IPS DF 19.7 (cell line): ENCODE measurements at places on chromosomes 6 and 20.

- no peak for DNase-seq
Measured at GRCh38 chr6:52610011-52610410, 33.2 kb upstream of the TRAM2 start.

DNA sequence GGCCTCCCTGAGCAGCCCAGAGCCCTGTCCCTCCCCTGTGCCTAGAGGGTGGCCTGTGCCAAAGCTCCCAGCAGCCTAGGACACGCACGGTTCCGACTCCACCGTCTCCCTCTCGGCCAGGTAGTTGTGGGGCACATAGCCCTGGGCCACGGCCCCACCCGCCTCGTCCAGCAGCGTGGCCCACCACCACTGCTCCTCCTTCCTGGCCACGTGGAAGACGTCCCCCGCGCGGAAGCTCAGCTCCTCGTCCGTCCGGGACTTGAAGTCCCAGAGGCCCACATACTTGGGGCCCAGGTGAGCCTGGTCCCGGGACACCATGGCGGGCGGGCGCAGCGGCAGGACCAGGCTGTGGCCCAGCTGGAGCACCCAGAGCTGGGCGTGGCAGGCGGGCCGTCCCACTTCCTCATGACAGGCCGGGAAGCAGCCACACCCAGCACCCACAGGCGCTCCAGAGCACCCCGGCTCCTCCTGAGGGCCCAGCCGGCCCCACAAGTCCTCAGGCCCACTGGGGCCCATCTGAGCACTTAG lies at the start of gene PTK6:
PTK6 (minus strand) TSS at position 380 of the 528 bp plus-strand sequence; CDS start at position 318, 62 bp downstream.
- no peak for DNase-seq

DNA sequence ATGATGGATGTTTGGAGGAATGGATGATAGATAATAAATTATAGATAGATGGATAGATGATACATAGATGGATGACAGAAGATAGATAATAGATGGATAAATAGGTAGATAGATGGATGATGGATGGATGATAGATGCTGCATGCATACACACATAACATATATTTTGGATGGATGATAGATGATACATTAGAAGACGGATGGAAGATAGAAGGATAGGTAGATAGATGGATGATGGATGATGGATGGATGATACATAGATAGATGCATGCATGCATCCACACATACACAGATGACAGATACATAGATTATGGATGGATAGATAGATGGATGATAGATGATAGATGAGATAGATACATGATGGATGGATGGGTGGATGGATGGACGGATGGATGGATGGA lies 387.8 kb downstream of the TAF4 start:
- DNase-seq, result no peak

DNA sequence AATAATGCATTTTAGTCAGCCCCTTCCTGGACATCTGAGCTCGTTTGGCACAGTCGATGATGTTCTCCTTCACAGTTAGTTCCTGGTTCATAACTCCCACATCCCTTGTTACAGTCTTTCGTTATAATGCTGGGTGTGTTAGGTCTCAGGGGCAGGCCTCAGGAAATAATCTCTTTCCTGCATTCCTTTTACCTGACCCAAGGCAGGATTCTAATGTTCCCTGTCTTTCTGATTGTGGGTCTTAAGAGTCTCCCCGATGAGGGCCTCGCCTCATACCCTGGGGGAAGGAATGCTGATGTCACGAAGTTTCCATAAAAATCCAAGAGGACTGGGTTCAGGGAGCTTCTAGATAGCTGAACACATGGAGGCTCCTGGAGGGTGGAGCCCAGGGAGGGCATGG lies 104.0 kb upstream of the CARMIL1 start:
- DNase-seq, result no peak

DNA sequence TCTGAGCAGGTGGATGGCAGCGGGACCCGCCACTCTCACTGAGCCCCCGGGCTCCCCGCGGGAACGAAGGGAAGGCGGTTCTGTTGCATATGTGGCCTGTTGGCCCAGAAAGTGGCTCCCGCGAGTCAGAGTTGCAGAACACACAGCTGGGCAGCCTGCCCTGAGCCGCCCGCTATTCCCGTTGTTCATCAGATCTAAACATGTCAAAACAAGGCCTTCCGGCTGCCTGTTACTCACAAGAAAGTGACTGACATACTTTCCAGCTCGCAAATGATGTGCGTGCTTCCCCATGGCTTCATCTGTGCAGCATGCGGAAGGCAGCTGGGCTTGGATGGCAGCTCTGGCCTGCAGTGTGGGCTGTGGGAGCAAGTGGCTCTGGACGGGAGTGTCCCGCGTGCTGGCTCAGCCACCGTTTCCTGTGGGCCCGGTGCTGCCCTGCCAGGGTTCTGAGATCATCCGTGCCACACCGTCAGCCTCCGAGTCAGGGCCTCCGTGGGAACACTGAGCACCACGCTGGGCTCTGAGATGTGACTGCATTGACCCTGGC lies 227.3 kb downstream of the ERMARD start:
- DNase-seq, result no peak

GRCh38 chr6:136491754-136492153 lies 58.5 kb downstream of the MAP7 start:
- DNase-seq, result no peak

- DNase-seq, result no peak
Measured at GRCh38 chr6:11120271-11121005, 8.9 kb upstream of the ERVFRD-1 start.

DNA sequence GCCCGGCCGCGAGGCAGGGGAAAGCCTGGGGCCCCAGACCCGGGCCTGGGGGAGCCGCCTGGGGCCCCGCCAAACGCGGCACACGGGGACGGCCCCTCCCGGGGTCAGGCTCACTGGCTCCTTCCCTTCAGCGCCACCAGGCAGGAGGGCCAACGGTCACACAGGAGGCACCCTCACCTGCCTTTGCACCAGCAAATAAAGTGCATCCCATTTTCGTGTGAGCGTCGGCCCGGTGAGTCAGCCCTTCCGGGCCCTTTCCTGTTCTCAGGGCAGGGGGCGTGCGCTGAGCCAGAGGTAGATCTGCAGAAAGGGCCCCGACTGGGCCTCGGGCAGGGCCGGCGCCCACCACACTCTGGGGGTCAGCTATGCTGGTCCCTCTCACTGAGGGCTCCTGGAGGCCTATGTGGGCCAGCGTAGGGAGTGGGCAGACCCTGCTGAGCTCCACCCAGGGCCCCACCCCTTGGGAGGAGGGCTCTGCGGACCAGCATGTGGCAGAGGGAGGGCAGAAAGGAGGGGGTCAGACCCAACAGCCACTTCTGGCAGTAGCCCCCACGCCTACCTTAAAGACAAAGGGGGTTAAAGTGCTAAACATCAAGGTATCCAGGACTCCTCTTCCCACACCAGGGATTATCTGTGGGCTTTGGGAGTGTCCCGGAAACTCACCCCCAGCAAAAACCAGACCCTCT lies 931 bp upstream of the UCKL1 start:
- DNase-seq, result no peak

DNA sequence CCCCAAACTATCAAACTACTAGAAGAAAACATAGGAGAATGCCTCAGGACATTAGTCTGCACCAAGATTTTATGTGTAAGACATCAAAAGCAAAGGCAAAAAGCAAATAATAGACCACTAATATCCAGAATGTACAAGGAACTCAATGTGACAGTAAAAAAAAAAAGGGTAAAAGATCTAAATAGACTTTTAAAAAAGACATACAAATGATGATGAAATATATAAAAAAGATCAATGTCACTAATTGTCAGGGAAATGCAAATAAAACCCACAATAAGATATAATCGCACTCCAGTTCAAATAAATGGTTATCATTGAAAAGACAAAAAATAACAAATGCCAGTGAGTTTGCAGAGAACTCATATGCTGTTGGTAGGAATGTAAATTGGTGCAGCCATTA lies 118.3 kb upstream of the DUSP22 start:
- DNase-seq, result no peak

GRCh38 chr20:62420846-62421715 lies 6.3 kb downstream of the RBBP8NL start:
- no peak for DNase-seq

DNA sequence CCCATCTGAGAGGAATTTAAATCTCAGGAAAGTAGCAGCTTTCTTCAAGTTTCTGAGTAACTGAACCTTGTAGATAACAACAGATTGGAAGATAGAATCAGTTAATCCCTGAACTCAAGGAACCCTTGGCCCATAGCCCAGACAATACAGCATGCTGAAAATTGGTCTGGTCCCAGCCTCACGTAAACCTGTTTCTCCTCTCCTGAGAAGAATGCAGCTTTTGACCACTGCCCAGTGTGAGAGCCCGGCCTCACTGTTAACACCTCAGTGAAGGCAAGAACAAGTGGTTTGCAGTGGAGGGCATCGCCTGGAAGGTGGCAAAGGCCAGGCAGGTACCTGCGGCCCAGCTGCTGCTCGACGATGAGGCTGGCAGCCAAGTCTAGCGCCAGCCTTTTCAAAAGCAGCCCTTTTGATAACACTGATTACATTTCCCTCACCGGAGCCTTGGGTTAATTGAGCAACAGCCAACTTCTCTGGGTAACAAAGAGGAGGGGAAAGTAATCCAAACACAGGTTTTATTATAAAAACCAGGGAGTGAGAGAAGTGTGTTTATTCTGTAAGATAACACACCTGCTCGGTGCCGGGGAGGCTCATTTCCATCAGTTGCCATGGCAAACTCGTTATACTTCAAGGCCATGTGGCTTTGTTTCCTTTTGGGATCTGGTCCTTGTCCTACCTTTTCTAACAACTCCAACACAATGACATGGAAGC lies 54.0 kb downstream of the TRAF3IP2 start:
- DNase-seq, result no peak

DNA sequence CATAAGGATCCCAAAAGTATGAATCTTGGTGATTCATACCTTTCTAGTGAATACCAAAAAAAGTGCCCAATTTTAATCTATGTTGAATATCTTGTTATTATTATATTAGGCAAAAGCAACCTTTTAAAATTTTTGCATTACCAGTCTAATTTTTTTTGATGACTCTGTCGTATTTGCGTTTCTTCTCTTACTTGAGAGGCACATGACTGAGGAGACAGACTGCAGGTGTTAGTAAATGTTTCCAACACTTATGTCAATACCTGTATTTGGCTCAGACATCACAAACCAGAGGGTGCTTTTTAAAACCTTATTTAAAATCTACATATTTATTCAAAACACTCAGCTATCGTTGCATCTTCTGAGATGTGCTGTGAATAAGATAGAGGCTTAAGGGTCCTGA lies 27.1 kb downstream of the ID4 start:
- no peak for DNase-seq

- no peak for DNase-seq
Measured at GRCh38 chr6:24458941-24459340, 30.4 kb downstream of the GPLD1 start.

GRCh38 chr20:24504331-24505285 lies 35.2 kb downstream of the SYNDIG1 start:
- DNase-seq, result no peak

GRCh38 chr20:43209831-43210230 lies 20.1 kb upstream of the PTPRT start:
- DNase-seq, result no peak
